ENCODE measurements at places on chromosomes 13 and 19.

GRCh38 chr13:114099191-114099590 is 33.2 kb downstream of the RASA3 start:
- peak; percentile 94 for DNase-seq

DNA sequence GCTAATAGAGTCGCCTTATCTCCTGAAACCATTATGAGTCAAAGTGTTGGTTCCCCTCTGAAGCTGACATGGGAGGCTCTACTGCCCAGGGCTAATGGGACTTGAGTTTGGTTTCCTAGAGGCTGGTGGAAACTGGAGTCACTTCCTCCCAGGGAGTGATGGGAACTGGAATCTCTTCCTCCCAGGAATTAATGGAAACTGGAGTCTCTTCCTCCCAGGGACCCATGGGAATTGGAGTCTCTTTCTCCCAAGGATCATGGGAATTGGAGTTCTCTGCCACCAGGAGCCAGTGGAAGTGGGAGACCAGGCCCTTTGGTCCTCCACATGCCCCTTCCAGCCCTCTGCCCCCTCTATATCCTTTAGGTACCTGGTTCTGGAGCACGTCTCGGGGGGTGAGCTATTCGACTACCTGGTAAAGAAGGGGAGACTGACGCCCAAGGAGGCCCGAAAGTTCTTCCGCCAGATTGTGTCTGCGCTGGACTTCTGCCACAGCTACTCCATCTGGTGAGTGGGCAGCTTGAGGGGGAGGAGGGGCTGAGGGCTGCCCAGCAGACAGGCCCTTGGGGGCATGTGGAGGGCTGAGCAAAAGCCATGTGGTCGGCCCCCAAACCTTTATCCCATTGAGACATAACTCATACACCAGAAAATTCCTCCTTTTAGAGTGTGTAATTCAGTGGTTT is 5.5 kb downstream of the BRSK1 start:
- peak; percentile 37 for DNase-seq

- no peak for DNase-seq
Measured at GRCh38 chr13:71865874-71866334, 1.1 kb downstream of the DACH1 start.

GRCh38 chr13:64749301-64749700 is 2480.8 kb downstream of the PCDH9 start:
- no peak for DNase-seq

- DNase-seq, result peak; percentile 16
Measured at GRCh38 chr19:35710784-35711723, 6.7 kb downstream of the ZBTB32 start.

DNA sequence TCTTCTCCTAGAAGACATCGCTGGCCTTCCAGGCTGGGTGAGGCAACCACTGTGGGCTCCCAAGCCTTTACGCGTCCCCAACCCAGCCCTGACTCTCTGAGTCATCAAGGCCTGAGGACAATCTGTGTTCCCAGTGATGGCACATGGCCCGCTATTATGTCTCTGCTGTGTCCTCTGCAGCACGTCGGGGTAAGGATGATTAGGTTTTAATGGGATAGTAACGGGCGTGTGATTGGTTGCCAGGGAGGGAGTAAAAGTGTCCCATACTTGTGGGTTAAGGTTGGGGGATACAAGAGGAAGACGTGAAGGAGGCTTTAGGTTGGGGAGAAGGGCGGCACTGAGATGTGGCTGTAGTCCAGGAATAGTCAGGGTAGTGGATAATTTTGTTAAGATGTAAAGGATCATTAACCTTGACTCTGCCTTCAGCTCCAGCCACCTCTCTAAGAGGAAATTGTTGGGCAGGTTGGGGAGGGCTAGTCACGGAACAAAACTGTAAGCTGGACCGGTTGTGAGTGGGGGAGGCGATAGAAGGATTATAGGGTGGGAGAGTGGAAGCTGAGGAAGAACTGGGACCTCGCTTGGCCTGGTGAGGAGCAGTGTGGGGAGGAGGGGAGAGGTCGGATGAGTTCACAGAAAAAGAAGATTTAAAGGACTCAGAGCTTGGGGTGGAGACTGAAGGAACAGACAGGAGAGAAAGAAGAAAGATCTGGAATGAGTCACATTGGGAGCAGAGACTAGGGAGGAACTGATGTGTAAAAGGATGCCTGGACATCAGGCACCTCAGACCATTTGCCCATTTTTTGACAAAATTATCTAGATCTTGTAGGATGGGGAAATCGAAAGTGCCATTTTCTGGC is 27.9 kb upstream of the IGFL1 start:
- peak; percentile 36 for DNase-seq

- DNase-seq, result no peak
Measured at GRCh38 chr19:11025445-11025844, 63.8 kb upstream of the LDLR start.

DNA sequence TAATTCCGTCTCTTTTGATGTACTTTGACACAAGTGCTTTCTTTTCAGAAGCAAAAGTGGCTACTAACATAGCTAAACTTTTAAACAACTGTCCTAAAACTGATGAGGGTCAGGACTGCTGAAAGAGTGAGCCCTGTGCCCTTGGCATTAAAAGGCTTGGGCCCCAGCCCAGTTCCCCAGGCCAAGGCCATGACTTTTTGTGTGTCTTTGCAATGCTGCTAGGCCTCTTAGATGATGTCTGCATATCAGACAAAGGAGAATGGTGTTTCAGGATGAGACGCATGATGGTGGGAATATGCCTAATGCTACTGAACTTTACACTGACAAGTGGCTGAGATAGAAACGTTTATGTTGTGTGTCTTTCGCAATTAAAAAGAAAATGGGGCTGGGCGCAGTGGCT is 38.0 kb downstream of the SLC7A9 start:
- DNase-seq, result no peak

DNA sequence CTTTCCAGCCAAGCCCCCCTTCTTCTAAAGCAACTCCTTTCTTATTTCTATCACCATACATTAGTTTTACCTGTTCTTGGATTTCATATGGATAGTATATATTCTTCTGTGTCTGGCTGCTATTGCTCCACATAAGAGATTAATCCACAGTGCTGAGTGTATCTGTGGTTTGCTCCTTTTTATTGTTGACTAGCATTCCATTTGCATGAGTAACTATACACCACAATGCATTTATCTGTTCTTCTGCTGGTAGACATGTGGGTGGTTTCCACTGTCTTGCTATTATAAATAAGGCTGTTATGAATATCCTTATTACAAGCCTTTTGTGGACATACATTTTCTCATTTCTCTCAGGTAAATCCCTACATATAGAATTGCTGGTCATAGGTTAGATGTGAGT is 138.2 kb downstream of the SLC7A1 start:
- peak; percentile 88 for DNase-seq

DNA sequence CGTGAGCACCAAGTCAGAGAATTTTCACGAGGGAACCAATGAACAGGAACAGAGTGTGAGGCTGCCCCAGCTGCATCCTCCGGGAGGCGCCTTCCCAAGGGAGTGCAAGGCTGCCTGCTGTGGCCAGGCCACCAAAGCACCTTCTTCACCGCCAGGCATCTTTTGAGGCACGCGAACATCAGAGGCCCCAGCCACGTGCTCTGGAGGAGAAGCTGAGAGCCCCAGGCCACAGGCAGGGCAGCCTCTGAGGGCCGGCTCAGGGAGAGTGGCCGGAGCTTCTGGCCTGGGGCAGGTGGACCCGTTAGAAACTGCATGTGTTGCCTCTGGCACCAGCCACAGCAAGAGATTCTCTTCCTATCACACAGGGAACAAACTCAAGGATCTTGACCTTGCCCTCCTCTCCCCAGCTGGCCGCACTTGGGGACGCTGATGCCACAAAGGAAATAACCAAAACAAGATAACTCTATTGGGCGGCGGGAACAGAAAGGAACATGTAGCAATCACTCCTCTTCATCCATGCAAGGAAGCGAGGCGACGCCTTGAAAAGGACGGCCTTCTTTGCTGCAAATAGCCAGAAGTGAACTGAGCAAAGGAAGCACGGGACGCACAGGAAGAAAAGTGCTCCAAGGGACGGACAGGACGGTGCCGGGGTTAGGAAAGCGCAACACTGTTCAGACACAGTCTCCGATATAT is 19.9 kb downstream of the GAS6 start:
- DNase-seq, result no peak

DNA sequence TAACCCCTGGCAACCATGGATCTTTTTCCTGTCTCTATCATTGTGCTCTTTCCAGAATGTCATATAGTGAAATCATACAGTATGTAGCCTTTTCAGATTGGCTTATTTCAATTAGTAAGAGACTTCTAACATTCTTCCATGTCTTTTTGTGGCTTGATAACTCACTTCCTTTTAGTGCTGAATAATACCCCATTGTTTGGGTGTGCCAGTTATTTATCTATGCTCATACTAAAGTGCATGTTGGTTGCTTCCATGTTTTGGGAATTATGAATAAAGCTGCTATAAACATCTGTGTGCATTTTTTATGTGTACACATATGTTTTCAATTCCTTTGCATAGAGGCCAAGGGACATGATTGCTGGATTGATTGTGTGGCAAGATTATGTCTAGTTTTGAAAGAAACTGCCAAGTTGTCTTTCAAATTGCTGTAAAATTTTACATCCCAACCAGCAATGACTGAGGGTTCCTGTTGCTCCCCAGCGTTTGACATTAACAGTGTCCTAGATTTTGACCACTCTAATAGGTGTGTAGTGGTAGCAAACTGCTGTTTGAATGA is 358.9 kb downstream of the ITGBL1 start:
- no peak for DNase-seq

DNA sequence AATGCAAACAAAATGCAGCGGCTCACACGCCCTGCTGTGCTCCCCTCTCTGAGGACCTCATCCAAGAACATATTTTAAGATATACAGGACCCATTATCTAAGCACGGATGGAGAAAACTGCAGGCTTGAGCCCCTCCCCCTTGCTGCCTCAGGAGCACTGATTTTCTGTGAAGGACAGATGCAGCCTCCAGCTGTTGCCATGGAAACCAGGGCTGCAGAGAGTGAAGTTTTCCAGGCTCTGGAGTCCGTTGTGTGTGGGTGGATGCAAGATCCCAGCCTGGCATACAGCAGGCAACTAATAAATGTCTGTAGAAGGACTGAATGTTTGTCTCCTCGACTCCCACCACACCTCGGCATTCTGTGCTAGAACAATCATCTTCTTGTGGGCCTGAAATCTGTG is 105.6 kb upstream of the PEG3 start:
- no peak for DNase-seq

GRCh38 chr13:79194727-79195126 is 211.3 kb downstream of the RBM26 start:
- no peak for DNase-seq

DNA sequence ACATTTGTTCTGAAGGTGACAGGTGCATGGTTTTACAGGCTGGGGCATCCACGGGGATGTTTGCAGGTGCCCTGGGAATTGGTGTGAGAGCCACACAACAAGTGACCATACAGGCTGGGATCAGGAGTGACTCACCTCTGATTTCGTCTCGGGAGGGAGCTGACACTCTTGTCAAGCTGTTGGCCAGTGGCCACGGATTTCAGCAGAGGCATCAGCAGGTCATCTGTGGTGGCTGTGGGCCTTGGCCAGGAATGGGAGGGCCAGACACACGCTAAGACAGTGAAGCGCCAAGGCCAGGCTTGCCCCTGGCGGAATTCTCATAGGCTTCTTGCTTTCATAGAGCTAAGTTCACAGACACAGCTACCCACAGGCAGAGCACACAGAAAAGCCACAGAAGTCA is 108.6 kb downstream of the HSPH1 start:
- peak; percentile 20 for DNase-seq

- DNase-seq, result peak; percentile 94
Measured at GRCh38 chr19:11798391-11799330, at the start of gene ZNF491. TSS of gene ZNF491 (plus strand) at chr19:11798523. CDS start at chr19:11805954, 7,431 bp downstream.

DNA sequence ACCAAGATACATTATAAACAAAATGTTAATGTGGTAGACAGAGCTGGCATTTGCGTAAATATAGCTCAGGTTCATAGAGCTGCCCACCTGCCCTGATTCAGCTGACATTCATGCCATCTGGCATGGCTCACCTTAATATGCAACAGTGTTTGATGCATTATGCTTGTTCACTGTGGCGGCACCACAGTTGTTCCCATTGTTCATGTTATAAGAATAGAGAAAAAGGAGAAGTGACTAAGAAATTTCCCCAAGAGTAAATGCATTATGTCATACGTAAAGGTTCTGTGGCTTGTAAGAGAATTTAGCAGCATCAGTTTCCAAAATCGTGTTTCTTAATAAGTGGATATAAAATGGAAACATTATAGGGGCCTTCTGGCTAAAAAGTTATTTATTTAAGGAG is 4.5 kb downstream of the CCNA1 start:
- DNase-seq, result no peak
